Stimulated activated CD8-positive, alpha-beta memory T cell treated with anti-CD3 and anti-CD28 coated beads, Interleukin-2, amount 100 ng/mL, for 1 hour (primary cell): ENCODE measurements at places on chromosomes 12 and 14.

- no peak for DNase-seq
These were observed 88.3 kb downstream of the LRRK2 start for GRCh38 chr12:40312982-40313576.

DNA sequence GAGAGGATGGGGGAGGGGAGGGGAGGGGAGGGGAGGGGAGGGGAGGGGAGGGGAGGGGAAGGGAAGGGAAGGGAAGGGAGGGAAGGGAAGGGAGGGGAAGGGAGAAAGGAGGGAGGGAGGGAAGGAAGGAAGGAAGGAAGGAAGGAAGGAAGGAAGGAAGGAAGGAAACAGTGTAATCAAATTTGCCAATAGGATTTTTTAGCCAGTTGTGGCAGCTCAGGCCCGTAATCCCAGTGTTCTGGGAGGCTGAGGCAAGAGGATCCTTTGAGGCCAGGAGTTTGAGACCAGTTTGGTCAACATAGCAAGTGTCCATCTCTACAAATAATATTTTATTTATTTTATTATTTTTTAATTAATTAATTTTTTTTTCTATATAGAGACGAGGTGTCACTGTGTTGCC is 19.4 kb downstream of the AICDA start:
- DNase-seq = no peak

- no peak for DNase-seq
These were observed 30.4 kb downstream of the RAP1B start for GRCh38 chr12:68641138-68641537.

DNA sequence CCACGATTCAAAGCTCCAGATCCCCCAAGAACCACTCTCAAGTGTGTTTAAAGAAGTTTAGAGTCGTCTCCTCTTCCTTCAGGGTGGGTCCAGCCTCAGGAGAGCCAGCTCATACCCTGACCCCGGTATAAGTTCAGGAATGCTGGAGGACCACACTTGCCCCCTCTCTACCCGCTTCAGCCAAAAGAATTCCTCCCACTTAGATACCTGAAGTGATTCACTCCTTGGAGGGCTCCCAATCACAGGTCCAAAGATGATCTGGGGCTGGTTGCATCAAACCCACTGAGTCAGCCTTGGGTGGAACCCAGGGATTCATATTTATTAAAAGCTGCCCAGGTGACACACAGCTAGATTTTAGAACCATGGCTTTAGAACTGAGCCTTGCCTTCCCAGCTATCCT is 133.5 kb upstream of the PARP11 start:
- no peak for DNase-seq
